SW 1271 (cell line): ENCODE measurements at places on chromosomes 7 and 10.

DNA sequence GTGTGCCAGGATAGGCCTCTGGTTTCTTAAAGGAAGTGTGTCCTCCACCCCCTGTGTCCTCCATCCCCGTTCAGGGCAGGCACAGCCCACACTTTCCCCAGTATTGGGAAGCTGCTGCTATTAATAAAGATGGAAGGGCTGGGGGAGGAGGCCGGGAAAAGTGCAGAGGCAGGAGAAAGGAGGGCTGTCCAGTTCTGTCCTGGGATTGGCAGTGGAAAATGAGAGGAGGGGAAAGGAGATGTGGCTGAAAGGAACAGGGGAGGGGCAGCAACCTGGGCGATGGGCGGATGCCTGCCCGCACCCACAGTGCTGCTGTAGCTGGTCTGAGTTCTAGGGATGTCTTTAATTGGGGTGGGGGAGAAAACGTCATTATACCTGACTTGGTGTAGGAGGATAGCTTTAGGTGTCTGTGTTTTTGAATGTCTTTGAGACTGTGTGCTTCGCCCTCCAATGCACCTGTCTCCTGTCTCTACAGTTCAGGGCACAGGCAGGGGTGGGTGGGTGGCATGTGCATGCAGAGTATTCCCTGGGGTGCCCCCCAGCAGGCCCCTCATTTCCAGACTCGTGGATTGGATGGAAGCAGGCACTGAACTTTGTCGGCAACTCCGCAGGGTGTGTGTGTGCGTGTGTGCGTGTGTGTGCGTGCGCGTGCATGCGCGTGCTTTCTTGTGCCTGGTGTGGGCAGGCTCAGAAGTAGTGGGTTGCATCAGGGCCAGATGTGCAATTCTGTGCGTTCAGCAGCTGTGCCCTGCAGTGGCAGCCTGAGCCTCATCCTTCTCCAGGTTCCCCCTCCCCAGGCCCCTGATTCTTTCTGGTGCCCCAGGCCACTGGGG, 2.5 kb downstream of the TRIM8 start:
- DNase-seq = no peak

DNA sequence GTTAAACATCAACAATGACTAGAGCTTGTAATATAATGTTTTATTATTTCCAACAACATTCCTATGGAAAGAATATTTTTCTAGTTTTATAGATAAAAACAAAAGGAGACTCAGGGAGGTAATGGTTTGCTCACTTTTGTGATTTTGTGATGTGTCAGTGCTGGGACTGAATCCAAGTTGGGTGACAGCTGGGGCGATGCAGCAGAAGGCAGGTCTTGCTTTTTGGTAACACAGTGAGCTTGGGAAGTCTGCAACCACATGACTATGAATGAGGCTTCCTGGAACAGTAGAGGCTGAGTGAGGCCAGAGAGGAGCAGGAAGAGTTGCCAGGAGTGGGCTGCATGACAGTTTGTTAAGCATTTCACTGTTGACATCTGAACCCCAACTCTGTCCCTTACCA, 4.9 kb upstream of the YKT6 start:
- DNase-seq = no peak

DNA sequence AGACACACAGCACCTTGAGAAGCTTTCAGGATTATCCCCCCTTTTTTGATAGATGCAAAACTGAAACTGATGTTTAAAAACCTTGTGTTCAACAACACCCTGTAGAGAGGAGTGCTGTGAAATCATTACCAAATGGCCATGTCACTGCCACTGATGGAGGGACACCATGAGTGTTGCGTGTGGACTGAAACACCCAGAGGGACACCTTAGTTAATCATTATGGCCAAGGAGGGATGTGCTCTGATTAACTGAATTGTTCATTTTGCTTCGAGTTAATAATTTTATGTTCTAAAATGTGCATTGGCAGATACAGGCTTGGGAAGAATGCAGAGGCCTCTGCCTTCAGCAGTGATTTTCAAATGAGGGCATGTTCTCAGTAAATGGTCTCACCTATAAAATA, 226.0 kb downstream of the KLF6 start:
- no peak for DNase-seq

DNA sequence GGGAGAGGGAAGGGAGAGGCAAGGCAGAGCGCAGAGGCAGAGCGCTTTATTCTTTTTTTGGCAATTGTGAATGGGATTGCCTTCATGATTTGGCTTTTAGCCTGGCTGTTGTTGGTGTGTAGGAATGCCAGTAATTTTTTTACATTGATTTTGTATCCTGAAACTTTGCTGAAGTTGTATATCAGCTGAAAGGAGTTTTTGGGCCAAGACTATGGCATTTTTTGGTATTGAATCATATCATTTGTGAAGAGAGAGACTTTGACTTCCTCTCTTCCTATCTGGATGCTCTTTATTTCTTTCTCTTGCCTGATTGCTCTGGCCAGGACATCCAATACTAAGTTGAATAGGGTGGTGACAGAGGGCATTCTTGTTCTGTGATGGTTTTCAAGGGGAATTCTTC, 291.3 kb downstream of the REEP3 start:
- DNase-seq = no peak

DNA sequence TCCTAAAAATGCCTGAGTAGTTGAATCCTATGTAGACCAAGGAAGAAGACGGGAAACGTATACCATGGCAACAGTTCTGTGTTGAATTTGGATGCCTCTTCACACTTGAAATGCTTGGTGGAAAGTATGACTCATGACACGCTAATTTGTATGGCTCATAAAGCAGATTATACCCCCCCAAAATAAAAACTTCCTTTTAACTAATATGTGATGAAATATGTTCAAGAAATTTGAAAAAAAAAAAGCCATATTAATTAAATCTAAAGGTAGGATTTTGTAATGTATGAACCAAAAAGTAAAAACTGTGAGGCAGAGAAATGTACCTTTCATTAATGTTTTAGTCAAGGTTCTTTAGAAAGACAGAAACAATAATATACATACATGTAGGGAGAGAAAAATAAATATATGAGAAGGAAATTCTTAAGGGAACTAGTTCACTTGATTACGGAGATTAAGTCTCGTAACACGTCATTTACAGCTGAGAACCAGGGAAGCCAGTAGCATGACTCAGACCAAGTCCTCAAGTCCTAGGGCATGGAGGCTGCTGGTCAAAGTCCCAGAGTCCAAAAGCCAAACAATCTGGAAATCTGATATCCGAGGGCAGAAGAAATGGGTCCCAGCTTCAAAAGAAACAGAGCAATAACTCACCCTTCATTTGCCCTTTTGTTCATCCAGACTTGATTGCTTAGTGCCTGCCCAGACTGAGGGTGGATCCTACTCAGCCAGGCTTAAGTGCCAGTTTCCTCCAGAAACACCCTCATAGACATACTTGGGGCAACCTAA, 485.1 kb downstream of the SEMA3D start:
- DNase-seq = no peak

- DNase-seq = no peak
These were observed 305.8 kb upstream of the GNAI1 start for GRCh38 chr7:79828866-79829265.

DNA sequence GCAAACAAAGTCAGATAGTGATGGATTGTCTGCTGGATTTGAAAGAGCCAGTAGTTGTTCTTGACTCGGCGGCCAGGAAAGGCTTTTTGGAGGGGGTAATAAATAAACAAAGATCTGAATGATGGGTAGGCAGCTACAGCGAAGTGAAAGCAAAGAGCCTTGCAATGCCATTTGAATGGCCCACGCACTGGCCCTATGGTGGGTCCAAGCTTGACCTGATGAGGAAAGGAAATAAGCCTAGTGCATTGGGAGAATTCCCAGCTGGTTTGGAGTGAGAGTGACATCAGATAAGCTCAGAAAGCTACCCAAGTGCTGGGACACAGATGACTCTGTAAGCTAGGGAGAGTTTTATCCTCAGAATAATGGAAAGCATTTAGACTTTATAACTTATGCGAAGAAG, 365.2 kb downstream of the PLXDC2 start:
- no peak for DNase-seq

GRCh38 chr7:94410413-94411187, 15.9 kb downstream of the COL1A2 start:
- no peak for DNase-seq

DNA sequence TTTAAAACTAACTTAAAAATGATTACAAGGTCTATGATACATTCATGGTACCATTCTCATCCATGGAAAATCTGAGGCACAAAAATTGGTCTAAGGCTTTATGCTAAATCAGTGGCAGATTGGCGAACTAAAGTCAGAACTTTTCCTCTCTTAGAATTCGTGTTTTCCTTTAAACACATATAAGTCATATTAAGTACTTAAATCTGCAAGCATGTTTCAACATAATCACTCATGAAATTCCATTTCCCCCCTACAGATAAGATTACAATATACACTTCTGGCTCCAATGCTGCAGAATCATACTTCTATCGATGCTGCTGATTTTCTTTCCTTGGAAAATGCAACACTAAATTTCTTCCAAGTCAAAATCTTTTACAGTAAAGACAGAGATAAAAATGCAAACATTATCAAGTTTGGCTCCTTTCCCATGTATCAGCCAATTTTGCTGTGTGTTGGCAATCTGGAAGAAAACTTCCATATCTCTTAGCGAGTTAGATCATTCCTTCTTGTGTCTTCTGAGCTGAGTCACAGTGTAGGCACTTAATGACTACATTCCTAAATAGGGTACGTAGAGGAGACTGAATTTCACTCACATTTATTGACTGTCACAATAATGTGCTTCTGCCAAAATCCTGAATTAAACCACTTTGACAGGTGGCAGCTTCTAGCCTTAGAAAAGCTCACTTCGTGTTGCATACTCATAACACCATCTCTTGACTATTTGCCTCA, 76.4 kb upstream of the LRRC17 start:
- peak; percentile 5 for DNase-seq

GRCh38 chr7:158472596-158472995, 115.0 kb downstream of the PTPRN2 start:
- no peak for DNase-seq

DNA sequence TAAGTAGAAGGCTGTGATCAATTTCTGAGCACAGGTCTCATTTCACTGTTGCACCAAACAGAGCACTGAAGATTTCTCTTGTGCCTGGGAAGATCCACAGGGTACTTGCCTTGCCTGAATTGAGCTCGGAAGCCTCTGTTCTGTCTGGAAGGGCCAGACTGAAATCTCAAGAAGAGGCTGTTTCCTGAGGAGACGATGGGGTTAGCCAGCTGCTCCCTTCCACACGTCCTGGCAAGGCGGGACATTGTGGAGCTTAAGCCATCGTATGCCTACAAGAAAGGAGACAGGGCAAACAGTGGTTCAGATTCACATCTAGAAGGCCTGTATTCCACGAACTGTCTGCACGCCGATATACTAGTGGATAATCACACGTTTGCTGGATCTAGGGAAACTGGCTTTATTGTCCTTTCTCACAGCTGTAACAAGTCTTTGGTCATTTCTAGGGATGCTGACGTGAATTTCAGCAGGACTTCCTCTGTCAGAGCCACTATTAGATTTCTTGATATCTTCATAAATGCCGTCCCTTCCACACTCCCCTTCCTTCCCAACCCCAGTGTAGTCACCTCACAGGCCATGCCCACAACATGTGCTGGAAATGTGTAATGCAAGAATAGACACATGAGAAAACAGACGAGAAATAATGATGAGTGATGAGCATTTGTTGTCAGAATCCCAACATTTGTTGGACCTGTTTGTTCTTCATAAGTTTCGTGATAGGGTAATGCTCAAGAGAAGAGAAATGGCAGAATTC, 137.2 kb upstream of the RSU1 start:
- no peak for DNase-seq

GRCh38 chr10:118343115-118343514, 991 bp upstream of the FAM204A start:
- DNase-seq = no peak

DNA sequence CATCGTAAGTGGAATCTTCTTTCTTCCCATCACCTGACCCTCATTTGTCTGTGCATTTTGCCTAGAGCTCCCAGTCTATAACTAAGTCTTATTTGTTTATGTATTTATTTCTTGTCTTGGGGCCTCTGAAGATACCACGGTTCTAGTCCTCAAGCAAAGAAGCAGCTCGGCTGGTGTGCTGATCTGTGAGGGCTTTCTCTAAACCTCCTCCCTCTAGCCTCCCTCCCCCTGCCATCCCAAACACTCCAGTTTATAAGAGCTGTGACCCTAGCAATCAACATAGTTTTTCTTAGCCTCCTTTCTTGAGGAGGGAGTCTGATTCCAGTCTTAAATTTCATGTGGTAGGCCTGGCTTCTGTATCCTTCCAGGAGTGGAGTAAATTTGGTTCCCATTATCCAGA, 15.7 kb upstream of the NDUFA5 start:
- DNase-seq = no peak
